ENCODE measurements at places on chromosomes 5 and 9.

- no peak for DNase-seq
These were observed 10.5 kb upstream of the ENTREP1 start for GRCh38 chr9:69314547-69314946.

DNA sequence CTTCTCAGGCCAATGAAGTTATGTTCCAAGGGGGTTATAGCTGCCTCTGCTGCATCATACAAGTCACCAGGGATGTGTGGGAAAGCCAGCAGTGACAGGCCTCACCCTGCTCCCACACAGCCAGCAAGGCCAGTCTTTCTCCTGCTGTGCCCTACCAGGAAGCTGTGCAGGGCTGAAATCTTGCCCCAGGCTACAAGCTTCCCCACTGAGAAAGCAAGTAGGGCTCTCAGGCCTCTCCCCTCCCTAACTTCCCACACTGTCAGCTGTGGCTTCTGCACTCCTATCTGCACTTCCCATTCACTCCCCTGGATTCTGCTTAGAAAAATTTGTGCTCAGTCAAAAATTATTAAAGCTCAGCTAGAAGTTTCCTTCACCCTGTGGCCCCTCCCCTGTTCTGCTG is 611.2 kb upstream of the ZNF608 start:
- no peak for DNase-seq

DNA sequence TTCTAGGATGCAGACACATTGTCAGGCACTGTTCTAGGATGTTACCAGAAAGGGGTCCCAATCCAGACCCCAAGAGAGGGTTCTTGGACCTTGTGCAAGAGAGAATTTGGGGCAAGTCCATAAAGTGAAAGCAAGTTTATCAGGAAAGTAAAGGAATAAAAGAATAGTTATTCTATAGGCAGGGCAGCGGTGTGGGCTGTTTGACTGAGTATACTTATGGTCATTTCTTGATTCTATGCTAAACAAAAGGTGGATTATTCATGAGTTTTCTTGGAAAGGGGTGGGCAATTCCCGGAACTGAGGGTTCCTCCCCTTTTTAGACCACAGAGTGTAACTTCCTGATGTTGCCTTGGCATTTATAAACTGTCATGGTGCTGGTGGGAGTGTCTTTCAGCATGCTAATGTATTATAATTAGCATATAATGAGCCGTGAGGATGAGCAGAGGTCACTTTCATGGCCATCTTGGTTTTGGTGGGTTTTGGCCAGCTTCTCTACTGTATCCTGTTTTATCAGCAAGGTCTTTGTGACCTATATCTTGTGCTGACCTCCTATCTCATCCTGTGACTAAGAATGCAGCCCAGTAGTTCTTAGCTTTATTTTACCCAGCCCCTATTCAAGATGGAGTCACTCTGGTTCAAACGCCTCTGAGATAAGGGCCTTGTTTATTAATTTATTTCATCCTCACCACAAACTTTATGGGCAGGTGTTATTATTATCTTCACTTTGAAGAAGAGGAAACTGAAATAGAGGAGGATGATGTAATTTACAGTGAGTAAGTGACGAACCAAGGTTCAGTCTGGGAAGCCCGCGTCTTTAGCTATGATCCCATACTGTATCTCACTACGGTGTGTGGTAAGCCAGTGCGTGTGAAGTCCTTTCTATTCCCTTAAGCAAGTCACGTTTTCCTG is 186.0 kb upstream of the KLF4 start:
- no peak for DNase-seq

- DNase-seq = no peak
These were observed 15.1 kb upstream of the CXCL14 start for GRCh38 chr5:135593886-135594285.

DNA sequence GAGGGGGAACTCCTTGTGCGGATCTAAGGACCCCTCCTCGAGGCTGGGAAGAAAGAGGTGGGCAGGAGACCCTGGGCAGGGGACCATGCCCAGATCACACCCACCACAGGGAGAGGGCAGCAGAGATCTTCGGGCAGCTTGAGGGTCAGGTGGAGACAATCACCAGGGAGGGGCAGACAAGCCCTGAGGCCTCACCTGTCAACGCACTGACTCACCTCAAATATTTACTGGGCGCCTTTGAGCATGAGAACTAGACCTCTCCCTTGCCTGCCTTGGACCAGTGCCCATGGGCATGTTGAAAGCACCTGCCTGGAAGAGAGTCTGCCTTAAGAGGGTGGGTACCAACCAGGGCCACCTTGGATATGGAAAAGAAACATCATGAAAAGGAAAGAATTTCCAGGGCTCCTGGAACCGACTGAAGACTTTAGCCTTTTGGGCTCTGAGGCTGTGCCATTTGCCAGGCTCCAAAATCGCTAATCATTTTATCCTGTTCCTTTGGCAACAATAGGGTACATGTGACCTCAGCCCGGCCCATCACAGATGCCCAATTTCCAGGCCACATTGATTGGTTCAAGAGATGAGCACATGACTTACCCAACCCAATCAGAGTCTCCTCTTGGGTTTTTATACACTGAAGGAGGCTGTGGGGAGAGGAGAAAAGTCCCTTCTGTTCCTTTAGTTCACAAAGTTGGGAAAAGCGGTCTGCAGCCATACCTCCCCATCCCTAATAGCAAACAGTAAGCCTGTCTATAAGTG is 10.4 kb upstream of the SPINK4 start:
- DNase-seq = peak; percentile 31

GRCh38 chr5:56383761-56384160 is 150.6 kb upstream of the ANKRD55 start:
- no peak for DNase-seq

DNA sequence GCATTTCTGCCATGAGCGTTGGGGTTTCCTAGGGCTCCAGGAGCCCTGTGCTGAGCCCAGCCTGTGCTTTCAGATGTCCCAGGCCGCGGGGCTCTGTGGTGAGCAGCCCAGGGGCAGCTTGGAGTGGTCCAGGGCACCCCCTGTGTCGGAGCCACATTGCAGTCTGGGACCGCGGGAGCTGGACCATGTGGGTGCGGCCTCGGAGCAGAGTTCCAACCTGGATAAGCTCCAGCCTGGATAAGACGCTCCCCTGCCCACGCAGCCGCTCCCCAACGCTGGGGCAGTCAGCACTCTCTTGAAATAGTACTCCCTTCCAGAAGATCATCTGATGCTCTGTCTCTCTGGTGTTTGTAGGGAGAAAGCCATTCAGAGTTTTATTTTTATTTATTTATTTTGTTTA is 111.1 kb downstream of the WNK2 start:
- DNase-seq = no peak

- DNase-seq = no peak
These were observed 170.0 kb downstream of the AUH start for GRCh38 chr9:91191411-91192380.

- DNase-seq = no peak
These were observed 276.7 kb downstream of the BNC2 start for GRCh38 chr9:16593746-16594145.

DNA sequence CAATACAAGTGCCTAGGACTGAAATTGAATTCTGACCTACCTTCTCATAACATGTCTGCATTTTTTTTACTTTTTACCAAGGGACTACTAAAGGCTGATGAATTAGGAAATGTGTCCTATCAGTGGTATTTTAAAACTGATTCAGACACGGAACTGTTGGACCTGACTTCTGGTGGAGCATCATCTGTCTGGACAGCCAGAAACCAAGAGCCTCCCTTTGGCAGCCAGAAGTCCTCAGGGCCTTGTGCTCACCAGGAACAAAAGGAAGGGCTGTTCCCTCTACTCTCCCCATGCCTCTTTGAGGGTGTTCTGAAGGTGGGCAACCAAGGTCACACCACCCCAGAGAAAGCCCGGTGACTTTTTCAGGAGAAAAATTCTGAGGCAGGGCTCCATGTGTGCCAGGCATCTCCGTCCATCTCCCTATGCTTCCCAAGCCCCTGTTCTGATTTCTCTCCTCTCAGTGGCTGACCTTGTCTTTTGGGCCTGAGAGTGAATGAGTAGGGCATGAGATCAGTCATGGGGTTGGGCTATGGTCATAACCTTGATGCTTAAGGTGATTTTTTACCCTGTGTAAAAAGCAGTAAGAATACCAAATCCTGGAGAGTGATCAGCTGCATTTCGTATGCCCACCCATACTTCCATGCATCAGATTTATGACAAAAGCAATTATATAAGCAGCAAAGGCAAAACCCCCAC is 143.7 kb downstream of the SCAMP1 start:
- DNase-seq = no peak

DNA sequence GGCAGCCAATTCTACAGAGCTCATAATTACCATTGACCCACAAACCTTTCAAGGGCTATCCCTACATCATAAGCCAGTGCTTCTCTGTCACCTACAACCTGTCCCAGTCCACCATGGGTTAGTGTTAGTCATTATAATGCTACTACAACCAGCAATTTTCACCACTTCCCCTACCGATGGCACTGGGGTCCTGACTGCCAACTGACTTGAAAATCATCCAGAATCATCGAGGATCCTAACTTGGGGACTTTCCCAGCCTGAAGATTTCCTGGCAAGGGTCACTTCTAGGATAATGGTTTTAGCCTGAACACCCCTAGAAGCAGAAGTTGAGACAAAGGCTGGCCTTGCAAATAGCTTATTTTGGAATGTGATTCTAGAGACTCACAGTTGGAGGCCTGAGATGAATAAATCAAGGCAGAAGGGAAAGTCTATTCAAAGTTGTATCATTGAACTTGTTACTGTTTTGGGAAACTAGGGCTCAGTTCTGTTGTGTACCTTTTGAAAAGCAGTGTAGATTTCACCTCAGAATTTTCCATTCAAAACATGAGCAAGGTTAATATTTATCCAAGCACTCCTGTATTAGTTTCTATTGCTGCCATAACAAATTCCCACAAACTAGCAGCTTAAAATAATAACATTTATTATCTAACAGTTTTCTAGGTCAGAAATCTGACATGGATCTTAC is 633.0 kb downstream of the LRRC70 start:
- DNase-seq = peak; percentile 36

DNA sequence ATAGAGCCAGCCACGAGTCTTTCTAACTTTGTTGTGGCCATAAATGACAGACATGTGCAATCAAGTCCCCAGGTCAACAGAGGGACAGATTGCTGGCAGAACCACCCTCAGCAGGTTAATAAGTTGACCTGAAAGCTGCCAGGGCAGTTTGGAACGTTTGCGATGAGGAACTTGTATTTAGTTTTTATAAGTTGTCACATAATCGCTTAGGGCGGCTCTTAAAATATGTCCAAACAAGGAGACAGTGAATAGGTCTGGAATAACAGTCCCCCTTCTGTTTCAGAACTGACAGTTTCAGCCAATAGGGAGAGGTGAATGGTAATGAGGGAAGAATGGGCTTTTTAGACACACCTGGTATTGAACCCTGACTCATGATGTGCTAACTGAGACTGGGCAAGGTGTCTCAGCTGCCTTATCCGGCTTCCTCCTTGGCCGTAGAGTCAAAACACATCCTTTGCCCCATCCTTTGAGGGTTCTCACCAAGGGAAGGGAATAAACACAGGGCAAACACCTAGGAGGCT is 33.6 kb upstream of the GABRP start:
- DNase-seq = no peak

DNA sequence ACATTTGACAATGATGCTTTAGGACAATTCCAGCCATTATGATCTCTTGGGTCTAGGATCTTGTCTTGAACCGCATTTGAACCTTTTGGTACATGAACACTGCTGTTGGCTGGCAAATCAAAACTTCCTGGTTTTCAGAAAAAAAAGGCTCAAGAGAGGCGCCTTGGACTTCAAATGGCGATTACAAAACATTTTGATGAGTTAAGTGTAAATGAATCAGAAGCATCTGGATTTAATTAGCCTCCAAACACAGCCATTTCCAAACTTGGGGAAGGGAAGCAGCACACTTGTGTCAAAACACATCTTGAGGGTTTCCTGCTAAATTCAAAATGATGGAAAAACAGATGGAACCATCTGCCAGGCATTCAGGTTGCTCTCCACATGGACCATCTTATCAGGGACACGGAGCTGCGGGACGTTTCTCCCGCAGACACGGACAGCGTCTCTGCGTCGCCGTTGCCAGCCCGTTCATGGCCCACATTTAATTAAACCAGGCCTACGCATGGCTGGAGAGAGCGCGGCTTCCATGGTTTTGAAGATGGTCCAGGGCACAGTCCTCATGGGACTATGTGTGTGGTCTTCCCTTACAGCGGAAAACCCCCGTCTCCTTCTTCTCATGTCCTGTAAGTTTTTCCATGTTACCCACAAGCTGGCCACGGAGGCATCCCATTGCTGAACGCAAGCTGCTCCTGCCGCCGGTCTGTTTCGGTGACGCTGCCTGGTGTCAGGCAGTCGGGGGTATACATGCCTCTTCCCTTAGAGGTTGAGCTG is 55.8 kb upstream of the PTCH1 start:
- DNase-seq = no peak

GRCh38 chr9:134640506-134641172 is 964 bp upstream of the COL5A1 start:
- DNase-seq = no peak

GRCh38 chr5:164593982-164594381 is 1088.6 kb downstream of the MAT2B start:
- no peak for DNase-seq

DNA sequence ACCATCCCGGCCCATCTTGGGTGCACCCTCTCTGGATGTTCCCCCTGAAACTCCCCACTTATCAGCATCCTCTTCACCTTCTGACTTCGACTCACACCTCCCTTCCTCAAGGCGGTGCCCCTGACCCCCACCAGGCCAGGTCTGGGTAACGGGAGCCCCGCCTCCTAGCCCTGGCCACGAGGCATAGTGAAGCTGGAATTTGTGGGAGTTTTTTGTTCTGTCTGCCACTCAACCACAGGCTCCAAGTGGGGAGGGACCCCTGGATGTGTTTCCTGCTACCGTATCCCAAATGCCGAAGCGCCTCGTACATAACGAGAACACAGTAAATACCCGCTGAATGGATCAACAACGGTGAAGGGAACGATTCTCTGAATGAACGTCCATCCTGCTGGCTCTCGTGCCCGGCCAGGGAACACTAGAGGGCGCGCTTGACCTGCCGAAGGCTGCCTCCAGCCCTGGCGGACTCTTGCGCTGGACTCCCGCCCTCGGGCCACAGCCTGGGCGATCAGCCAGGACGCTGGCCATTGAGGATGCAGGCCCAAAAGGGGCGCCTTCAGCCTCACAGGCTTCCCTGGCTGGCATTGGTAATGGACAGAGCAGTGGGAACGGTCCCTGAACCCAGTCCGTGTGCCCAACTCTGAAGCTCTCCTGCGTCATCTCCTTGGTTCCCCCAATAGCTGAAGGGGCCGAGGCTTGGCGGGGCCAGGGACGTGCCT is 47.3 kb upstream of the PHYKPL start:
- DNase-seq = no peak

GRCh38 chr5:167720676-167721260 is 570.7 kb upstream of the WWC1 start:
- DNase-seq = no peak
